ENCODE measurements at places on chromosomes 12 and 14.
A peak's percentile ranks its signal among the peaks of the same experiment; 100 is the strongest.

DNA sequence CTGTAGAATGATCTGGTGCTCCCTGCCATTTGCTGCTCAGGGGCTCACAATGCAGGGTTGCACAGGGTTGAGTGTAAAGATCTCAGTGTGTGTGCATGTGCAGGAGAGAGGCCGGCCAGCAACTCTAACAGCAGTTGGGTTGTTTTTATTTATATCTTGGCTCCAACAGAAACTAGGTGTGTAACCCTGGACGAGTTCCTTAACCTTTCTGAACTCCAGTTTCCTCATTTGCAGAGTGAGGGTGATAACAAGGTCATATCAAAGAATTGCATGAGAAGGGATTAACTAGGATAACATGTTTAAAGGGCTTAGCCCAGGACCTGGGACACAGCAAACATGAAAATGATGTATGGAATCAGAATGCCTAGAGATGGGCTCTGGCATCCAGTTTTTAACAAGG, 14.8 kb upstream of the JDP2 start:
- no peak for DNase-seq

DNA sequence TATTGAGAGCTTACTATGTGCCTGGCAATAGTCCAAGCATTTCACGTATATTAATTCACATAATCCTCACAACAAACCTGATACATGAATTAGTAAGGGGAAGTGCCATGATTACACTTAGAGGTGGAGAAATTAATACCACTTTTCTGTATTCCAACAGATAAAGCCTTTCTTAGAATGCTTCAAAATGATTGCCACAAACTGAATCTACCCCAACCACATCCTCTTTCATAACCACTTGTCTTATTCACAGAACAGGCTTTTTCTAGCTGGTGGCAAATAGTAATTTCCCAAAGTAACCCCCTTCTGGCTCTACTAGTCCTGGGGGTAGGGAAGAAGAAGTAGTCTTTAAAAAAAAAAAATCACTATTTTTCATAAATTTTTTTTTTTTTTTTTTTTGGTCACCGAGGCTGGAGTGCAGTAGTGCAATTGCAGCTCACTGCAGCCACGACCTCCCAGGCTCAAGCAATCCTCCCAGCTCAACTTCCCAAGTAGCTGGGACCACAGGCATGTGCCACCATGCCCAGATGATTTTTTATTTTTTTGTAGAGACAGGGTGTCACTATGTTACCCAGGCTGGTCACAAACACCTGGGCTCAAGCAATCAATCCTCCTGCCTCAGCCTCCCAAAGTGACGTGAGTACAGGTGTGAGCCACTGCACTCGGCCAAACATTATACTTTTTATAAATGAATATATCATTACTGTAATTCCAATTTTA, 59.0 kb upstream of the ARID2 start:
- DNase-seq: no peak

DNA sequence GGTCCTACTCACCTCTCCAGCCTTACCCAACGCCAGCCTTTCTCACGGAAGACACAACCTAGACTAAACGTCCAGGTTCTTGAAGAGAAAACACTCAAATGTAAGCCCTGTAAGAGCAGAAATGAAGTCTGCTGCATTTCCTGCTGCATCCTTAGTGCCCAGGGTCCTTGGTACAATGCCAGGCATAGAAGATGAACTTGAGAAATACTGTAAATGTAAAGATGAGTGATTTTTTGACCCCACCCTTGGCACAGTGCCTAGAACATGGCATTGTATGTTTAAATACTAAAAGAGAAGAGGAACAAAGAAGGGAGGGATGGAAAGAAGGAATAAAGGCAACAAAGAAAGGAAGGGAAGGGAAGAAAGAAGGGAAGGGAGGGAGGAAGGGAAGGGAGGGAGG, 514.6 kb downstream of the MED13L start:
- DNase-seq: no peak

- DNase-seq: no peak
Observed at GRCh38 chr14:30888480-30889243, 14.3 kb downstream of the COCH start.

- no peak for DNase-seq
Observed at GRCh38 chr12:109731231-109731731, 17.7 kb downstream of the FAM222A start.

GRCh38 chr12:4719821-4720636, at the start of gene GALNT8:
TSS of gene GALNT8 (plus strand) at chr12:4720400. CDS start at chr12:4720678, 278 bp downstream.
- no peak for DNase-seq

DNA sequence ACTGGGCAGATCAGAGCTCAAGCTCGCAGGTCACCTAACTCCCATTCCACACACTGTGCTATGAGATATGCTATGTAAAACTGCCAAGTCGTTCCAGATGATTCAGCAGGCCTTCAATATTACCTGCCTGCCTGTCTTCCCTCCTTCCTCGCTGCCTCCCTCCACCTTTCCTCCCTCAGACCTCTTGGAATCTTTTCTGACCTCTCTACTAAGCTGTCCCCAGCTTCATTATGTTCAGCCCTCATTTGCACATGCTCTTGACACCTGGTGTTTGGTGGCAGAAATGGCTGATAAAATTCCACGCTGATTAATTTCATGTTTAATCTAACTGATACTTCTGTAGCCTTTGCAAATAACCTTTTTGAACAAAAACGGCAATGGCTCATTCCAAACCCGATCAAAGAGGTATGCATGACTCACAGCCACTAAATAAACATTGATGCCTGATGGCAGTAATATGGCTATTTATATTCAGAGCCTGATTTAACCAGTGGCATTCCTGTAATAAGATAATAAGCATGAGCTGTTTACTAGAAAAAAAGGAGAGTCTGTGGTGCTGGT, 130.8 kb upstream of the EGLN3 start:
- no peak for DNase-seq

GRCh38 chr12:3005736-3006135, 46.5 kb downstream of the TEAD4 start:
- no peak for DNase-seq

- DNase-seq: no peak
Observed at GRCh38 chr14:70642303-70643235, 853 bp downstream of the TTC9 start.

GRCh38 chr12:3202734-3203446, 125.7 kb downstream of the TSPAN9 start:
- DNase-seq: no peak

GRCh38 chr12:6606331-6607131, 648 bp downstream of the CHD4 start:
- peak; percentile 55 for DNase-seq

Measured in activated CD8-positive, alpha-beta memory T cell treated with anti-CD3 and anti-CD28 coated beads for 4 hours (primary cell).